Globus pallidus (tissue), 1 donor: ENCODE measurements at places on chromosomes 6 and 20.

DNA sequence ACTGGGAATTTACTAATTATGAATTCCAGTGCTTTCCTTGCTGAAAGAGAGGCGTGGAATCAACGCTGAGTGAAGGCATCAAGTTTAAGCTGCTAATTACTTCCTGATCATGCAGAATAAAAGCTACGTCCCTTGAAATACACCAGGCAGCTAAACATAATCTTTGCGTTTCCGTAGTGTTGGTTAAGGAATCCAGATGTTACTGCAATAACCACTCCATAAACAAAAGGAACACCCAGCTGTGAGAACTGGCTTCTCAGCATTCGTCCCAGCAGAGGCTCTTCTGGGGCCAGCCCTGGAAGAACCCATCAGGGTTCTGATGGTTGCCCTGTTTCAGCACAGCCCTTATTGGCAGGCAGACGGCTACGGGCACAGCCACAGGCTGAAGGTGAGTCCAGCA, 111.4 kb downstream of the CDH26 start:
- no peak for DNase-seq

DNA sequence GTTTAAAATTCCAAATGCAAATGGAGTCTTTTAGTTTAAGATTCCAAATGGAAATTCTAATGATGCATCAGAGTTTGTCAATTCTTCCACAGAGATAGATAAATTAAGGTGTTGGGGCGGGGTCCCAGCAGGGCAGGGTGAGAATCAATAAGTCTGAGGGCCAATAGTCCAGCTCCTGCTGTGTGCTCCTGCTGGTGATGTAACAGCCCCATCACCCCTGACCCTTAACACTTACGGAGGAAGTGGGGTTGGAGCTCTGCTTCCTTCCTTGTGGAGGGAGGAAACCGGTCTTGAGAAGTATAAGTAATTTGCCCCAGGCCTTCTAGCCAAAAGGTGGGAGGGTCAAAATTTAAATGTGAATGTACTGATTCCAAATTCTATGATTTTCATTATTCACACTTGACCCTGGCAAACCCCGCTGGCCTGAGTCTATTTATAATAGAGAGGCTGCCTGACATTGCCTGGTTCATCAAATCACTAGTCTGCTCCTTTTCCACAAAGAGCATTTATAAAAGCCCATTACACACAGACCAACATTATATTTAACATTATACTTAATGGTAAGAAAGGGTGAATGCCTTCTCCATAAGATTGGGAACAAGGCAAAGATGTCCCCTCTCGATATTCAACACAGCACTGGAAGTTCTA, 17.2 kb downstream of the ZBTB2 start:
- DNase-seq, result no peak

DNA sequence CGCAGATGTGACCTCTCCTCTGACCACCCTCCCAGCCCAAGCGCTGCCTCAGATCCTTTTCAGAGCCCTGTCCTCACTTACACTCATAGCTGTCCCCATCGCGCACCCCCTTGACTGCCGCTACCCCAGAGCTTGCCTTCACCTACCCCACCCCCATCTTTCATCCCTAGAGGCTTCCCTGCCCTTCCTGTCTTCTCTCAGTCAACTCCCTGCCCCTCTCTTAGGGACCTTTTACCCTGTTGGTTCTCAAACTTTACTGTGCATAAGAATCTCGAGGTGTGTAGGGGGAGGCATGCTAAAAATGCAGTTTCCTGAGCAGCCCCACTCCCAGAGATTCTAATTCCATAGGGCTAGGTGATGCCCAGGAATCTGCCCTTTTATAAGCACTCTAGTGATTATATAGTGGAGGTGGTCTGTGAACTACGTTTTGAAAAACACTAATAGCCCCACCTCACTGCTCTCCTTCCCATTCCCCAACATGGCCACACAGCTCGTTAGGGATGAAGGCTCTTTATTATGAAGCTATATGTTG, 725 bp downstream of the TM9SF4 start:
- DNase-seq, result no peak

DNA sequence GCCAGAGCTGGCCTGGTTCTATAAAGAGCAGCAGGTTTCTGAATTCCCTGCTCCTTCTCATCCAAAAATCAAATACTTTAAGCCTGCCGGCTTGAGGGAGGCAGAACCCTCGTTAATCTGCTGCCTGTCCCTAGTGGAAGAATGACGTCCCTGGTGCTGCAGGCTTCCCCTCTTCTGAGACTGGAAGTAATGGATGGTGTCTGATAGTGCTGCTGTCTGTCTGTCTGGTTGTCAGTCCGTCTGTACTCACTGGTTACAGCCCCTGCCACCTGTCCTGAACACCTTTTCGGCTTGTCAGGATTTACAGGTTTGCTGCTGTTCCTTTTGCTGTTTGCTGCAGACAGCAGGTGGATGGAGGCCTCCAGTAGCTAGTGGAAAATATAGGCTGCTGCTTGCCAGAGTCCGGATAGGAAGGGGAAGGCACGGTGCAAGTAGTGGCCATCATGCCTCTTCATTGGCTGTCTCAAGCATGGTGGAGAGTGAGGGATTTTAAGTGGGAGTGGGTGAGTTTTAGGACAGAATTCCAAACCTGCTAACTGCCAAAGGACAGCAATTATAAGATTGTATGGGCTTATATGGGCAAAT, 2.5 kb downstream of the RIMS1 start:
- no peak for DNase-seq

DNA sequence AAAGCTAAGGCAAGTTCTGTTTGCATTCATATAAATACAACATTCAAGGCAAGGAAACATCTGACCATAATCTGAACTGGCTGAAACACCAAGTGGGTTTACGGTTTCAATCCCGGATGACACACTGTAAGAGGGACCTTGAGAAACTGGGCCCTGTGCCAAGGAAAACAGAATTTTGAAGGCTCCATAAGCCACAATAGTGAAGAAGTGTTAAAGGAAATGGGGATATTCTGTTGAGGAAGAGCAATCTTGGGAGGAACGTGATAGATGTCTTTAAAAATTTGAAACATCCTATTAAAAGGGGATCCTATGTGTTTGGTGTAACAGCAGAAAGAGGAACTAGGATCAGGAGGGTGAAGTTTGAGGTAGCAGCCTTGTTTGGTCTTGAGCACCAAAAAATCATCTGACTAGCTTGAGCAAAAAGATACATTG, 82.4 kb upstream of the TAB2 start:
- peak; percentile 51 for DNase-seq

DNA sequence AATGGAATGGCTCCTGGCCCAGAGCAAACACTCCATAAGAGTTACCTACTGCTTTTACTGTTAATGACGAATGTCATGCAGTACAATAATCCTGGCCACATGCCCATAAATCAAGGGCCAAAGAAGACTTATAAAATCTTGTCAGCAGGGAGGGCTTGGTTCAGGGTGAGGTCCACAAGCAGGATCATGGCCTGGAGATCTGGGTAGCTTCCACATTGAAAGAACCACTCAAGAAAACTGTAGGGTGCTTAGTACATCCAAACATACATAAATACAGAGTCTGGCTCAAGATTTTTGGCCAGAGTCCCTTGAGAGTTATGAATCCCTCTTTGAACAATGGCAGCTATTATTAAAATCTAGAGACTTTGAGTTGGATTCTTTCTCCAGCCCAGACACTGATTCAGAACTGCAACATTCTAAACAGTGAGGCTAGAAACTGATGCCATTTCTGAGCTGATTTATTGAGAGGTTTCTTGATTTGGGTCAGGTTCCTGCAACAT, 188.7 kb downstream of the CDC5L start:
- no peak for DNase-seq

DNA sequence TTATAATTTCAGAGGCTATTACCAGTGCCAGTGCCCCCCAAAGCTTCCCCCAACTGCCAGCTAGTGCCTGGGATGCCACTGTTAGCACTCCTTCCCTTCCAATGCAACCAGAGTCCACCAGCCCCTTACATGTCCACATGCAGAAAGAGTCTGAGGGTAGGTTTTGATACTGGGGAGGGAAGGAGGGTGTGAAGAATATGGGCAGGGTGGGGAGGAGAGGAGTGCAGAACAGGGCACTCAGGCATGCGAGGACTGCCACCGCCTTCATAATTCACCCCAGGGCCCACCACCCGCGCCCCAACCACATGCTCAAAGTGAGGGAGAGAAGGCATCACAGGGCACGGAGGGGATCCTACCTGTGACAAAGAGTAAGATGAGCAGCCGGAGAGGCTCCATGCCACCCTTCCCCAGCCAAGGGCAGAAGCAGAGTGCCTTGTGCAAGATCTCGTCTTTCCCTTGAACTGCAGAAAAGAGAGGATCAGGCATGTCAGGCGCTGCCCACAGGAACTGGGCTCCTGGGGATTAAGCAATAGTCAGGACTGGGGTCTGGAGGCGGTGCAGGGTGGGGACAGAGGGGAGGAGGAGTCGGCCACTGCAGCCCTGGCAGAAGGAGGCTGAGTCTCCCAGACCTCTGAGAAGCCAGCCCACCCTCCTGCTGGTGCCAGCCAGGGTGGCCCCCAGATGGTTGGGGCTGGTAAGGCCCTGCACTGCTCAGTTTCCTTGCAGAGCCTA, at the start of gene TREM2:
TSS of gene TREM2 (minus strand) at position 430 of the 732 bp plus-strand sequence. CDS start at position 396, 34 bp downstream.
- no peak for DNase-seq

DNA sequence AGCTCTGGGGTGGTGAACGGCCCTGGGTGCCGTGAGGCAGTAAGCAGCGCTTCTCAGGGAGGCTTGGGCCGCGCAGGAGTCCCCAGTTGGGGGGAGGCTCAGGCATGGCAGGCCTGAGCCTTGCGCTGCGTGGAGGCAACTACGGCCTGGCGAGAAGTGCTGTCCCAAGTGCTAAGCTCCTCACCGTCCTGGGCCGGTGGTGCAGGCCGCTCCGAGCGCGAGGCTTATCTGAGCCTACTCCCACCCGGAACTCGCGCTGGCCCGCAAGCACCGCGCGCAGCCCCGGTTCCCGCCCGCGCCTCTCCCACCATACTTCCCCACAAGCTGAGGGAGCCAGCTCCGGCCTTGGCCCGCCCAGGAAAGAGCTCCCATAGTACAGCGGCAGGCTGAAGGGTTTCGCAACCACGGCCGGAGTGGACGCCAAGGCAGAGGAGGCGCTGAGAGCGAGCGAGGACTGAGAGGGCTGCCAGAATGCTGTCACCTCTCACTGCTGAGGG, 1.8 kb upstream of the WRNIP1 start:
- no peak for DNase-seq

- no peak for DNase-seq
Measured at GRCh38 chr6:96889146-96889545, 8.5 kb downstream of the NDUFAF4 start.
